Left renal pelvis (tissue), 4 donors: ENCODE measurements at places on chromosomes 11 and 22. TPM values are rescaled to one million over a fixed set of nuclear protein-coding genes. Genes with fewer than 3 reads are reported as not detected.

NFRKB gene
- 59.4 TPM for polyA plus RNA-seq

OR5B21 gene
- not detected for polyA plus RNA-seq

SNX19 gene
- polyA plus RNA-seq, result 45.7 TPM

KCTD14 gene
- polyA plus RNA-seq, result 14.1 TPM

RFPL2 gene
- polyA plus RNA-seq, result not detected

GRCh38 chr11:110712659-110713448, 617 bp upstream of the ARHGAP20 start:
- no peak for DNase-seq

- DNase-seq, result no peak
Observed at GRCh38 chr11:97361812-97362378, 972.1 kb downstream of the JRKL start.

GRCh38 chr22:36452250-36452977, 29.0 kb downstream of the TXN2 start:
- DNase-seq, result no peak

- DNase-seq, result no peak
Observed at GRCh38 chr11:44456544-44457300, 108.7 kb upstream of the CD82 start.

- no peak for DNase-seq
Observed at GRCh38 chr11:48354677-48355076, 11.6 kb downstream of the OR4C5 start.

DNA sequence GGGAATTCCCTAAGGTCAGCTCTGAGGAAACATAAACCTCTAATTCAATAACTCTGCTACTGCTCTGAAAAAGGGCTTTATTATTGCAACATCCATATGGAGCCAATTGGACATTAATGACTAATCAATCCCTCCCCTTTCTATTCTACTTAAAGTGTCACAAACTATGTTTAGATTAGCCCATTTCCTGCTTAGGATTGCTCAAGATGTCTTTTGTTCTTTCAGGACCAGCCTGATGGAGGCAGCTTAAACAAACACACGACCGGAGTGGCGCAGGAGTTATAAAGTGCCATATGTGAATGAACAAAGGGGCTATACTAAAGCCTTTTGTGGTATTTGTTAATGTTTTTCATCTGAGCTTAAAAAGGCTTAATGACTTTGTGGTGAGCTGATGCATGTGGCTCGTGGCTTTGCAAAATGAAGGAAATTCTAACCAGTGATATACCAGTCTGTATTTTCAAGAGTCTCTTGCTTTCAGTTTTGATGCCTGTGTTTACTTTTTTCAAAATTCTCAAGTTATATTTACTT, 354.4 kb downstream of the SOX6 start:
- no peak for DNase-seq

GRCh38 chr11:19259487-19260345, 19.0 kb upstream of the E2F8 start:
- DNase-seq, result no peak

DNA sequence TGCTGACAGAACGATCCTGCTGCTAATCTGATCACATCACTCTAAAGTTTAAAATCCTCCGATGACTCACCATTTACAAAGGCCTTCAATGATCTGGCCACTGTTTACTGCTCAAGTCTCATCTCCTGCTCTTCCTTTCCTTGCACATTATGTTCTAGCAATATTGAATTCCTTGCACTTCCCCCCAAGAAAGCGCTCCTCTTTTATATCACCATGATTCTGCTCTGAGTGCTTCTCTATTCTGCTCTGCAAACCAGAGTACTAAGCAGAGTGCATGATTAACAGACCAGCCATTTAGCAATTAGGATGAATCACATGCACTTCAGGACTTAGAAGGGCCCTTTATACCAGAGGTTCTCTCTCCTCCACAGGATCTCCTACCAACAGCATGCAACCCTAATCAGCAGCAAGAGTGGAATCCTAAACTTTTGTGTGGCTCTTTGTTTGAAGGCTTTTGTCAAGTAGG, 1122.8 kb upstream of the CCDC90B start:
- no peak for DNase-seq

DNA sequence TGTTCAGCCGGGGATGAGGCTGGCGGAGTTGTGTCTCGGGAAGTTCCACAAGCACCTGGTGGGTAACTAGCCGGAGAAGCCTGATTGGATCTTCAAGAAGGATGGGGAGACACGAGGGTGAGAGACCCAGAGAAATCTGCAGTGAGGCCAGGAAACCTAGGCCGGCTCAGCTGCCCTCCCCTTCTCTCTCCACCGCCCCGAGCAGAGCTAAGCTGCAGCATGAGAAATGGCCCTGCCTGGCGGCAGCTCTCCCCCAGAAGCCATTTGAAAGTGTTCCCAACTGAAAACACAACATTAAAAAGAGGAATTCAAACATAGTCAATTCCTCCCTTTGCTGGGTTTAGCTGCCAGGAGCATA, 77.8 kb upstream of the SHISAL1 start:
- no peak for DNase-seq
